ENCODE measurements at places on chromosomes 5 and 9.

- DNase-seq: no peak
These were observed 19.0 kb downstream of the C9orf152 start for GRCh38 chr9:110188991-110189390.

DNA sequence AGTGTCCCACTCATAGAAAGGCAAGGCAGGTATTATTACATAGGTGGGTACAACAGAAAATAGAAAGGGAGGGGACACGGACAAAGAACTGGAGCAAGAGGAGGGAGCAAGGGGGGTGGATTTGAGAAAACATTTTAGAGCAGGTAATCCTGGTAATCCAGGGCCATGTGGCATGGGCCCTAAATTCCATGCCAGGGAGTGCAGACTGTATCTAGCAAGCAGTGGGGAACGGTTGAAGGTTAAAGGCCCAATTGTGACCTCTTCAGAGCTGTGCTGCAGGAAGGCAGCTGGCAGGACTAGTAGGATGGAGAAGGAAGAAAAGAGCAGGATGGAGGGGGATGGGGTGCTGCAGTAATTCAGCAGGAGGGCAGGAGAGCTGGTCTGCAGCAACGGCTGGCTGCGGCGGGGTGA, 75.2 kb downstream of the PDE6A start:
- DNase-seq: no peak

- DNase-seq: no peak
These were observed 124.1 kb downstream of the C9orf152 start for GRCh38 chr9:110083866-110084265.

DNA sequence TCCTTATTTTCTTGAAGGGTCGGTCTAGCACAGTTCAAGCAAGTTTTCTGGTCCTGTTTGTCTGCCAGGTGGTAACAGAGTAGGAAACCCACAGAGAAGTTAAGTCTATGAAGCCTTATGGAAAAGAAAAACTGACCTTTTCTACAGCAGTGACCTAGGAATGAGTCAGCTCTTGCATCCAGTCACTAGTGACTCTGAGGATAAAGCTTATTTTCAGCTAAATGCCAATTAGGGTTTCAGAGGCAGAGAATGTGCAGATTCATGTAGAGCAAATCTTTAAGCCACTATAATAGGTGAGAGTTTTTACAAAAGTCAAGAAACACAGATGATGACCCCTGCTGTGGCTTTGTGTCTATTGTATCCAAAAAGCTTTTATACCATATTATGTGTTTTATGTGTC, 100.7 kb downstream of the CWC27 start:
- DNase-seq: no peak

GRCh38 chr9:36986468-36987408, 47.3 kb downstream of the PAX5 start:
- no peak for DNase-seq

- DNase-seq: no peak
These were observed 1.5 kb upstream of the MRPS30 start for GRCh38 chr5:44807269-44807668.

DNA sequence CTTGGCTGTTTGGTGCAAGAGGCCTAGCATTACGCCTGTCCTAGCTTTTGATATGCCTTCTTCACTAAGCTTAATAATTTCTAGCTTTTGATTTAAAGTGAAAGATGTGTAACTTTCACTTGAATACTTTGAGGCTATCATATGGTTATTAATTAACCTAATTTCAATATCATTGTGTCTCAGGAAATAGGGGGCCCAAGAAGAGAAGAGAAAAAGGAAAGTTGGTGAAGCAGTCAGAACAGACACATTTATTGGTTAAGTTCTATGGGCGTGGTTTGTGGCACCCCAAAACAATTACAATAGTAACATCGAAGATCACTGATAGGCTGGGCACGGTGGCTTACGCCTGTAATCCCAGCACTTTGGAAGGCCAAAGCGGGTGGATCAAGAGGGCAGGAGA, 40.9 kb upstream of the F2RL2 start:
- no peak for DNase-seq

DNA sequence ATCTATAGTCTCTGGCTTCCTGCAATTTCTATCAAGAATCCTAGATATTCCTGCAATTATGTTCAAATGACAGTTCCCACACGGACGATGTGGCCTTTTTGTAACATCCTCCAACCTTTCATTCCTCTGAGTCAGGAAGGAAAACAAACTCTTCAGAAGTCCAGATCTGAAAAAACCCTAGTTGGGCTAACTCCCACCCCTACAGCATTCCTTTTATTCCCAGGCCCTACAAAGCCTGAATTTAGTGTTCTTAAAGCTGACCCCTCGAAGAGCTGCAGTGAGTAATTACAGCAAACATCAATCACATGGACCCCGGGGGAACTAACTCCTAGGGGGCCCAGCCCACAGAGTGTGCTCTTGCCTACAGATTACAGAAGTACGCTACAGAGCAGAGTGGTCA, 99.7 kb downstream of the SERINC5 start:
- no peak for DNase-seq

- DNase-seq: no peak
These were observed 584.6 kb upstream of the CDH18 start for GRCh38 chr5:20572614-20573013.

DNA sequence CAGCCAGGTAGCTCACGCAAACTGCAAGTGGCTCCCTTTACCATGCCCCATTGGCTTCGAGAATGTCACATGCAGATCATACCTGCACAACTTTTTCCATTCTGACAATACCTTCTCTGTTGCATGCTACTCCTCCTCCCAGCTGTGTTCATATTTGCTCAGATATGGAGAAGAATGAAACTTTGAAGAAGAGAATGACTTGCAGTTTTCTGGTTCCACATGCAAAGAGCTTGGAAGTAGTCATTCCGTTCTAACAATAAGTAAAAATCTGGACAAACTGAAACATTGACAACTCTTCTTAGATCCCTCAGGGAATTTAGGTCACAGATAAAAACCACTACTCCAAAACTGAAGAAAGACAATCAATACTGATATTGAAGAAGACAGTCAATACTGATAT, 49.6 kb upstream of the IRX1 start:
- DNase-seq: no peak

- no peak for DNase-seq
These were observed 200.6 kb upstream of the IRX1 start for GRCh38 chr5:3394891-3395599.

DNA sequence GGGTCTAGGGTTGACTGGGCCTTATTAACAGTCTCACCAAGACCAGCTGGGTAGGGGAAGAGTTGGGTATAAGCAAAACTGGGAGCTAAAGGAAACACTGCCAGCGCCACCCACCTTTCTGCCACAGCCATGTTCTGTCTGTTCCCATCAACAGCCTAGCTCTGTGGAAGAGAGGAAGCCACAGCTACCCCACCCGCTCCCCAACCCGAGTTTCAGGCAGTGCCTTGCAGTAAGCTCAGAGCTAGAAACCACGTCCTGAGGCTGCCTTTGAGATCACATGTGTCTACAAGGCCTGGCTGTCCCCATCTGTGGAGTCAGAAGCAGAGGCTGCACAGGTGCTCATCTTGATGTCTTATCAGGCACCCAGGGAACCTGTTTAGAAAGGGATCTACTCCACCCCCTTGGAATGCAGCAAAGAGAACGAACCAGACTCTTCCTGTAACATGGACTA, 15.3 kb downstream of the HNRNPH1 start:
- DNase-seq: no peak

GRCh38 chr9:74044844-74045243, 452.3 kb upstream of the RORB start:
- DNase-seq: no peak

- DNase-seq: no peak
These were observed 315.8 kb downstream of the SH3GL2 start for GRCh38 chr9:17894501-17895160.

GRCh38 chr5:146290318-146290717, 48.3 kb upstream of the POU4F3 start:
- DNase-seq: no peak

GRCh38 chr5:143740956-143741355, 71.0 kb upstream of the HMHB1 start:
- no peak for DNase-seq

- no peak for DNase-seq
These were observed 22.8 kb downstream of the SARDH start for GRCh38 chr9:133715295-133715865.

- DNase-seq: no peak
These were observed 475.5 kb downstream of the SPATA31A7 start for GRCh38 chr9:61665330-61665751.

DNA sequence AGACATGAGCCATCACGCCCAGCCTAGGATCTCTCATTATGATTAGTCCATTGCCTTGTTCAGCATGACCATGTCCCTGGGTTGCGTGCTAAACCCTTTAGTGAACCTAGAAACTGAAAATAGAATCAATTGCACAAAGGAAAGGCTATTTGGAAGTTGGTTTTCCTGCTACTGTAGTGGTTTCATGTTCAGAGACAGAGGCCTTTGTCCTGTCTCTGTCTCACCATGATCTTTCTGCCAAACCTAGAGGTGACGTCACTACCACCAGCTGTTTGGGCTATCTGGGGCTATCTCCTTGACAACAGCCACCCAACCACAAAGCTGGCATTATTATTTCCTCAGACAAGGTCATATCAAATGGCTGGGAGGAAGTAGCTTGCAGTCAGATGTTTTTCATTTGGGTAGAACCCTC, 4.0 kb upstream of the CDK5RAP2 start:
- no peak for DNase-seq

- DNase-seq: no peak
These were observed 10.7 kb upstream of the COL5A1 start for GRCh38 chr9:134630861-134631260.

DNA sequence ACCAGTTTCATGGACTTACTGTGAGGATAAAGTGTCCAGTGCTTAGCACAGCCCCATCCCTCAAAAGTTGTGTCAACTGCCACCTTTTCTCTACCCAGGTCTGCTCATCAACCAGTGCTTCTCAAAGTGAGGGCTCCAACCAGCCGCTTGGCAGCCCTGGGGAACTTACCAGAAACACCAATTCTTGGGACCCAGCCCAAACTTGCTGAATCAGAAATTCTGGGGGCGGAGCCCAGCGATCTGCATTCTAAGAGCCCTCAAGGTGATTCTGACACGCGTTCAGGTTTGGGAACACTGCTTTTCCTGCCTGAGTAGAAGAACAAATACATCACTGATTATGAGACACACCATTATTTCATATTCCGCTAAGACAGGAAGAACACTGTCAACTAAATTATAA, 132.0 kb downstream of the NSG2 start:
- DNase-seq: no peak

DNA sequence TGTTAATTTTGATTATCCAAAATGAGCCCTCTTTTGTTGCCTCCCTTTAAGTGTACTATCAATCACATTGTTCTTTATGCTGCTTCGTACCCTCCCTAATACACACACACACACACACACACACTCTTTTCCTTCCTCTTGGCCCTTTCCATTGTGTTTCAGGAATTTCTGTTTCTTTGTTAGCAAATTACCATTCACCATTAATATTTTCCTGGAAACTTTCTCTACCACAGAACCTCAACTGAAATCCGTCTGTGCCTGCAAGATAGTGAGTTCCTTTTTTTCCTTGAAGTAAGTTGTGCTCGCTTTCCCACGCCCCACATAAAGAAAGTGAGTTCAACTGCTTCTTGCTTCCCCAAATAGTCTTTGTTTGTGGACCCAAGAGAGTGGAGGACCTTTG, 61.8 kb downstream of the SMIM15 start:
- no peak for DNase-seq

GRCh38 chr5:443239-444151, 519 bp downstream of the EXOC3 start:
- DNase-seq: no peak

DNA sequence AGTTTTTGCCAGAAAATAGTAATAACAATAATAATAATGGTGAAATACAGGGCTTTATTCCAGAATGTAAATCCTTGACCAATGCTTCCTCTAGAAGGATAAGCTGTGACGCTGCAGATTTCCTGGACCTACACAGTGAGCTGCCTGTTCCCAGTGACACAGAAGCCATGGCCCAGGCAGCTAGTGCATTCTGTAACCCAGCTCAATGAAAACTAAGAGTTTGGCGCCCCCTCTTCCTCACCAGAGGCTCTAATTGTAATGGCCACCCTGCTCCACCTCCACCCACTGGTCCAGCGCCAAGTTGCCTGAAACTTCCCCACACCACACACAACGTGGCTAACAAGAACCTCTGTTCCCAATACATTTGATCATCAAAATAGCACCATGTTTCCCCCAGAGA, 248.1 kb downstream of the CETN3 start:
- no peak for DNase-seq

- DNase-seq: no peak
These were observed 7.3 kb downstream of the BRD3 start for GRCh38 chr9:134060546-134060945.

DNA sequence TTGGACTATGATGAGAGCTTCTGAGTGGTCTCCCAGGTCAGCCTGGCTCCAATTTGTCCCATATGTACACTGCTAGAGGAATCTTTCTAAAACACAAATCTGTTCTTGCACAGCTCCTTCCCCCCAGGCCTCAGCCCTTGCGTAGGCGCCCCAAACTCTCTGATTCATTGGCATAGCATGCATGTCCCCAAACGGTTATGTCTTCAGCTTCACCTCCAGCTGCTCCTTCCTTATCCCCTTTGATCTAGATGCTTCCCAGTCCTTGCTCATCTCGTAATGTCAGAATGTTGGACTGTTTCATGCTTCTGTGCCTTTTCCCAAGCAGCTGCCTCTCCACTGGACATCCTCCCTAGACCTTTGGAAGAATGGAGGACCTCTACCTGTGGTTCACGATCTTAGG, 60.1 kb upstream of the BASP1 start:
- no peak for DNase-seq

DNA sequence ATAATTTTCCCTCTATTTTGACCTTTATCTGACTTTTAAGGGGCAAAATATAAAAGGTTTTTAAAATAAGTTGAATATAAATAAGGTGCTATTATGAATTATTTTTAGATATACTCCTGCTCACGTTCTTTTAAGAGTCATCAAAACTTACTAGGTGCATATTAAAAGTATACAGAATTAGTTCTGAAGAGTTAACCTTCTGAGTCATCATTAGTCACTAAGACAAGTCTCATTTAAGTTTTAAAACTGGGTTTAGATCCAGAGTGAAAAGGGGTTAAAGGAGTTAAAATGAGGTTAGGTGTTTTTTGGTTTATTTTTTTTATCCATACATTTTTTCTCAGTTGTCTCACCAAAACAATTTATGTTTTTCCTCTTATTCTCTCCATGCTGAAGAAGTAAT, 41.7 kb downstream of the SMIM15 start:
- DNase-seq: no peak

GRCh38 chr9:92138157-92138959, 23.1 kb upstream of the SPTLC1 start:
- no peak for DNase-seq

- DNase-seq: no peak
These were observed 807.7 kb downstream of the MTRR start for GRCh38 chr5:8676695-8677094.

- no peak for DNase-seq
These were observed 113.8 kb downstream of the RAPGEF6 start for GRCh38 chr5:131521252-131521651.

DNA sequence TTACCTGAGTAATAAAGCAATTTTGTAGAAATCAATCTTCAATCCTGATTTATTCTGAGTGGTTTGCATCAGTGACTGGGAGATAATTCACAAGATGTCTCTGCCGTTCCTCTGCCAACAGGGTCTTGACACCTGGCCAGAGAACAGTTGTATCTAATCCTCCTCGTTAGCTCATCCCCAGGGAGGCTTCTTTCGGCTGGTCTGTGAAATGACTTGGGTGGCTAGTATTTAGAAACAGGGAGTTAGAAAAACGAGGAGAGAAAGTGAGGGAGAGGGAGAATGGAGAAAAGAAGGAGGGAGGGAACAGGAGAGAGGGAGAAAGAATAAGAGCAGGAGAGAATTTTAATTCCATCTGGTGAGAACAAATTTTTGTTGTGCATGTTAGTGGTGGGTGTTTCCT, 600.2 kb upstream of the TLE4 start:
- no peak for DNase-seq
